ENCODE measurements at places on chromosomes 1 and 21. TPM values are rescaled to one million over a fixed set of nuclear protein-coding genes. Genes with fewer than 3 reads are reported as not detected.

GRCh38 chr1:99659755-99660210 is 13.9 kb downstream of the PALMD start:
- DNase-seq: no peak
- no peak overlapping the region for H3K27ac ChIP-seq
- no peak overlapping the region for H3K4me3 ChIP-seq
- no peaks in the 10 kb centered on the region for H3K27me3 ChIP-seq

- H3K4me3 ChIP-seq: no peak overlapping the region
- H3K27me3 ChIP-seq: no peaks in the 10 kb centered on the region
- no peak for DNase-seq
- no peaks in the 10 kb centered on the region for H3K4me1 ChIP-seq
- H3K36me3 ChIP-seq: no peaks in the 10 kb centered on the region
Observed at GRCh38 chr1:56216218-56216617, 363.1 kb downstream of the PLPP3 start.

DNA sequence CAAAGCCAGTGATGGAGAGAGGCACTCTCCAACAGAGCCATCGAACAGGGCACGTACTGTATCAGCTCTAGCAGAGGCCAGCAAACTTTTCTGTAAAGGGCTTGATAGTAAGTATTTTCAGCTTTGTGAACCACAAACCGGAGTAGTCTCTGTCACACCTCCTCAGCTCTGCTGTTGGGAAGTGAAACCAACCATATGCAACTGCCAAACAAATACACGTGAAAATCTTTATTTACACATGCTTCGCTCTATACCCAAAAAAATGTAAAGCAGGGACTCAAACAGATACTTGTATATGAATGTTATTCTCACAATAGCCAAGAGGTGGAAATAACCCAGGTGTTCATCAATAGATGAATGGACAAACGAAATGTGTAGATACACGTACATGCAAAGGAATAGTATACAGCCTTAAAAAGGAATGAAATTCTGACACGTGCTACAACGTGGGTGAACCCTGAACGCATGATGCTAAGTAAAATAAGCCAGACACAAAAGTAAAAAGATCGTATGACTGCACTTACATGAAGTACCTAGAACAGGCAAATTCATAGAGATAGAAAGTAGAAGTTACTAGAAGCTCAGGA is 39.0 kb downstream of the SETD4 start:
- no peaks in the 10 kb centered on the region for H3K36me3 ChIP-seq
- H3K27me3 ChIP-seq: no peaks in the 10 kb centered on the region
- H3K4me3 ChIP-seq: no peak overlapping the region
- H3K4me1 ChIP-seq: no peaks in the 10 kb centered on the region
- DNase-seq: no peak

Gene FGR
- 49.6 TPM for polyA plus RNA-seq

- H3K4me3 ChIP-seq: no peak overlapping the region
- H3K36me3 ChIP-seq: peaks cover 19% of the 10 kb centered on the region
- DNase-seq: no peak
- H3K4me1 ChIP-seq: no peaks in the 10 kb centered on the region
- no peak overlapping the region for H3K27ac ChIP-seq
Observed at GRCh38 chr1:168202941-168203654, 22.7 kb upstream of the SFT2D2 start.

Gene B3GALT2
- 2.9 TPM for polyA plus RNA-seq

Gene ATP1A2
- polyA plus RNA-seq: not detected

DNA sequence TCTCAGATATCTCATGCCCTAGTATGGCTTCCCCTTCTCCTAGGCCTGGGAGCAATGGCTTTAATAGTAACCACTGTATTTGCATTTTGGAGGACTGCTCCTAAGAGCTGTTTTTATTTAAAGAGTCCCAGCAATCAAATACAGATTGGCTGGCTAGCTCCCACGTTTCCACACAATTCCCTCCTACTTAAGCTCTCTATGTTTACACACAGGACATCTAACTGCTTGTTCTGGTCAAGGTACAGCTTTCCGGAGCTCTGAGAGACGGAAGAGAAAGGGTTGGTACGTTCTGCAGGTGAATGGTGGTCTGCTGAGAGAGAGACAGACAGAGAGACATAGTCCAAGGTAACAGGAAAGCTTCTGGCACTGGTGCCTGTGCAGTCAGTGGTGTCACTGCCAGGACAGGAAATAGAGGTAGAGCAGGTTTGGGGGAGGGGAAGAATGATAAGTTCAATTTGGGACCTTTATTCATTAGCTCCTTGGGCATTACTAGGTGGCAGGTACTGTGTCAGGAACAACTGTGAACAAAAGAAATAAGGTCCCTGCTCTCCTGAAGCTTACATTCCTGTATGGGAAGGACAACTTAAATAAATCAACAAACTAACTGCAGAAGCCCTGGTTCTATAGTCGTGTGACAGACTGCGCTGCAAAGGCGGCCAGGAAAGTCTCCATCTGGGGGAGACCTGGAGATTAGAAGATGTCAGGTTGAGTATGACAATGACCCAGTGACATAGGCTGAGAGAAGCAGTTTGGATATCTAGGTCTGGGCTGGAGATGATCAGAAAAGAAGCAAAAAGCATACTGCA is 1.2 kb upstream of the SLC25A33 start:
- no peak overlapping the region for H3K4me3 ChIP-seq
- no peaks in the 10 kb centered on the region for H3K36me3 ChIP-seq
- H3K27me3 ChIP-seq: no peaks in the 10 kb centered on the region
- peaks cover 21% of the 10 kb centered on the region for H3K4me1 ChIP-seq
- no peak overlapping the region for H3K27ac ChIP-seq
- DNase-seq: no peak

DNA sequence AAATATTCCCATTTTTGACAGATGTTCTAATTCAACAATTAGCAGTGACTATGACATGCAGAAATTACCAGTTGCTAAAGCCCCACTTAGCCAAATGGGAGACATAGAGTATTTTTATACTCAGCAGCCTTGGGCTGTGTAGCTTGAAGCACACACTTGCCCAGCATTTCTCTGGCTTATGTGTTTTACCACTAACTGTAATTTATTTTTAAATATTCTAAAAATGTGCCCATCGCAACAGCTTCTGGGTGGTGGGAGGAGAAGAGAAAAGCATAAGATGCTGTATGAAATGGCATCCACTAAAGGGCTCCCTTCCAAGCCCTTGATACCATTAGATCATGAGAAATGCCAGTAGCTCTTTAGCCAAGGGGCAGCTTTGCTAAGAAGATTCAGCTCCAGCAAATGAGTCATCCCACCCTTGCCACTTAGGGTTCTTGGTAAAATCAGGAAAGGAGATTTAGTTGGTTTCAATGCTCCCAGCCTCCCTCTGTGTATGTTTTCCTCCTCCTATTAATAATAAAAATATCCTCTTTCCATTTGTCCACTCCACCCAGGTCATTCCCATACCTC is 462.7 kb upstream of the DEPDC1 start:
- H3K27ac ChIP-seq: no peak overlapping the region
- DNase-seq: no peak
- H3K27me3 ChIP-seq: no peaks in the 10 kb centered on the region
- no peak overlapping the region for H3K4me3 ChIP-seq
- H3K36me3 ChIP-seq: no peaks in the 10 kb centered on the region

GRCh38 chr1:6488602-6489382 is 2.7 kb downstream of the PLEKHG5 start:
- DNase-seq: no peak
- H3K36me3 ChIP-seq: no peaks in the 10 kb centered on the region
- H3K4me3 ChIP-seq: no peak overlapping the region
- H3K4me1 ChIP-seq: peaks cover 23% of the 10 kb centered on the region
- H3K27ac ChIP-seq: no peak overlapping the region

- no peak for DNase-seq
- no peak overlapping the region for H3K4me3 ChIP-seq
- peaks cover 17% of the 10 kb centered on the region for H3K36me3 ChIP-seq
- H3K27me3 ChIP-seq: no peaks in the 10 kb centered on the region
- no peaks in the 10 kb centered on the region for H3K4me1 ChIP-seq
Observed at GRCh38 chr1:198214924-198215323, 58.1 kb downstream of the NEK7 start.

DNA sequence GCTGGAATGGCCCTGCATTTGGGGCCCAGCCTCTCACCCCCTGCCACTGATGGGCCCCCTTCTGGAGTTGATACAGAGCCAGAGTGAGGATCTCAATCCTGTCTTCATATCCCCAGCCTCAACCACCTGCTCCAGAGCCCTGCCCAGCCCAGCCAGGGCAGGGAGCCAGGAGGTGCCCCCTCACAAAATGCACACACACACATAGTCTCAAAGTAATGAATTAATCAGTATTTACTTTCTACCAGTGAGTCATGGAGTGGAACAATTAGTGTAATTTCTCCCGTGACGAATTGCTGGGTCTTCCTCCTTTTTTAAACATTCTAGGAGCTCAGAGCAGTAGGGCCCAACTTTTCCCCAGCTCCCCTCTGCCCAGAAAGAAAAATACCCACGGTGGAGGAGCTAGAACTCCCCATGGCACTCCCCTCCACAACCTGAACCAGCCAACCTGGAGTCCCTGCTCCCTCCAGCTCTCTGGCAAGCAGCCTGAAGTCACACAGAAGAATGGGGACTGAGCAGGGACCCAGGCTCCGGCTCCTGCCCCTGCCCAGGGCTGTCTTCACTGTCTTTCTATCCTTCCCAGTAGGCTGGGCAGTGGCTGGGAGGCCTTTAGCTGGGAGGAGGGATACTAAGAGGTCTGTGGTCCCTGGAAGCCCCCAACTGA is 29.3 kb downstream of the SDC3 start:
- H3K4me1 ChIP-seq: no peaks in the 10 kb centered on the region
- no peaks in the 10 kb centered on the region for H3K36me3 ChIP-seq
- DNase-seq: no peak
- H3K27me3 ChIP-seq: no peaks in the 10 kb centered on the region

Gene IGSF9
- polyA plus RNA-seq: not detected

GRCh38 chr1:84957966-84958365 is 38.9 kb downstream of the MCOLN2 start:
- H3K27me3 ChIP-seq: no peaks in the 10 kb centered on the region
- peaks cover 3% of the 10 kb centered on the region for H3K36me3 ChIP-seq
- H3K4me3 ChIP-seq: no peak overlapping the region
- H3K27ac ChIP-seq: no peak overlapping the region

- no peak overlapping the region for H3K27ac ChIP-seq
- no peaks in the 10 kb centered on the region for H3K27me3 ChIP-seq
- no peaks in the 10 kb centered on the region for H3K36me3 ChIP-seq
- H3K4me1 ChIP-seq: no peaks in the 10 kb centered on the region
- DNase-seq: no peak
Observed at GRCh38 chr1:115189814-115190539, 100.7 kb upstream of the TSPAN2 start.

Data from CD8-positive, alpha-beta memory T cell (primary cell).